Foreskin melanocyte (primary cell): ENCODE measurements at places on chromosomes 2 and 18.

- DNase-seq, result no peak
Observed at GRCh38 chr18:58847383-58848071, 17.1 kb upstream of the ZNF532 start.

DNA sequence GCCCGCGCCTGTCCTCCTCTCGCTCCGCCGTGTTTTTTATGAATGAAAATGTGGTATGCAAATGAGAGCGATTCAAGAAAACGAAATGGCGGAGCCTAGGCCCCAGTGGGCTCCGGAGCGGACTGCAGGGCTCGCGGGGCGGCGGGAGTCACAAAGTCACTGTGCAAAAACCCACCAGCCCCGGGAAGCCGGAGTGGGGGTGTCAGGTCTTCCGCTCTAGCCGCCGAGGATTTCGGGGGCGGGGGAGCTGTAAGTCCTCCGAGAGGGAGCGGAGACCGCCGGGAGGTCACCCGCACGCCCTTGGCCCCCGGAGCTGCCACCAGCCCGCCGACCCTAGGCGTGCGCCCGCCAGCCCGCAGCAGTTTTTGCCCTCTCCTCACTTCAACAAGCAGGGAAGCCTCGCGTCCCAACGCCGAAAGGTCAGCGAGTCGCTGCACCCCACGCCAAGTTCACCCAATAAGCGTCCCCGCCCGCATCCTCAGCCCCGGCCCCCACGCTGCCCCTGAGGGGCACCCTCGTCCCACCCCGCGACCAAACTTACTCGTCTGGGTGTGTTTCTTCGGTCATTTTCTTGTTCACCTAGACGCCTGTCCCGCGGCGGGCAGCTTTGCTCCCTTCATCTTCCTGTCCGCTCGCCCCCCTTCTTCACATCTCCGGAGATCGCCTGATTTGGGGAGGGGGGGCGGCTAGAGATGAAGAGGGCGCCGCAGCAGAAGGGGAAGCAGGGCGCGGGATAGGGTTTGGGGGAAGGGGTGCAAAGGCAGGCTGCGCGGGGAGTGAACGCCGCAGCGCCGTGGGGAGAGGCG is 775 bp downstream of the SPRED2 start:
- peak; percentile 27 for DNase-seq

DNA sequence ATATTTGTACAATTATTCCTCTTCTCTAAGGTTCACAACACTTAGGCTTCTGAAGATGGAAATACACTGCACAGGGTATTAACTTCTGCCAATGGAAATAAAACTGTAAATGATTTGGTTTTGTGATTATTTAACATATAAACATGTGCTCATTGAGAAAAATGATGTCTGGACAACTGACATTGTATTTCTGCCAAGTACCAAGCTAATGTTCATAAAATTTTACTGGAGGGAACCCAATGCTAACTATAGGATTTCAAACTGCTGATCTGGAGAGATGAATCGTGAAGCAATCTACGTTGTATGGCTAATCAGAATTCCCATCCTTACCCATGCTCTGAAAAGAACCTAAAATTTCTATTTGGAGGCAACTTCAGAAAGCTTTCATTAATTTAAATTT is 279.7 kb downstream of the NRXN1 start:
- DNase-seq, result no peak

DNA sequence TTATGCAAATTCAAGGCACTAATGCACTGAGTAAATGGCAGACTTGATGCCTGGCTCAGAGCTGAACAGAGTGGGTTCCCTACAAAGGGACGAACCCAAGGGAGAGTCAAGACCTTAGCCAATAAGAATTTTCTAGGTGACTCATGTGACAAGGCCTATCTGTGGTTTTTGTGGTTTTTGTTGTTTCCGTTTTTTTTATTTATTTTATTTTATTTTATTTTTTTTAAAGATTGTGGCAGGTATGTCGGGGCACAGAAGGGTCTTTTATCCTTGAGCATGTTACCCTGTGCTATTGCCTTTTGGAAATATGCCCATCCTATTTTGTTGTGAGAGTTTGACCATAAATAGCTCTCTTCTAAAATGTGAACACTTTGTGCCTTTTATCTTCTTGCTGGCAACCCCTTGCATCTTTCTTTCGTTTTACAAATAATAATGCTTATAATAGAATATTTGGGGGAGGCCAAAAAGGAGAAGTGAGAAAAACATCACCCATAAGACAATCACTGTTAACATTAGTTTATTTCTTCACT is 113.4 kb upstream of the AQP4 start:
- no peak for DNase-seq

- no peak for DNase-seq
Observed at GRCh38 chr2:239898292-239898925, 126.7 kb downstream of the NDUFA10 start.

- no peak for DNase-seq
Observed at GRCh38 chr2:142040556-142040955, 90.3 kb downstream of the LRP1B start.

DNA sequence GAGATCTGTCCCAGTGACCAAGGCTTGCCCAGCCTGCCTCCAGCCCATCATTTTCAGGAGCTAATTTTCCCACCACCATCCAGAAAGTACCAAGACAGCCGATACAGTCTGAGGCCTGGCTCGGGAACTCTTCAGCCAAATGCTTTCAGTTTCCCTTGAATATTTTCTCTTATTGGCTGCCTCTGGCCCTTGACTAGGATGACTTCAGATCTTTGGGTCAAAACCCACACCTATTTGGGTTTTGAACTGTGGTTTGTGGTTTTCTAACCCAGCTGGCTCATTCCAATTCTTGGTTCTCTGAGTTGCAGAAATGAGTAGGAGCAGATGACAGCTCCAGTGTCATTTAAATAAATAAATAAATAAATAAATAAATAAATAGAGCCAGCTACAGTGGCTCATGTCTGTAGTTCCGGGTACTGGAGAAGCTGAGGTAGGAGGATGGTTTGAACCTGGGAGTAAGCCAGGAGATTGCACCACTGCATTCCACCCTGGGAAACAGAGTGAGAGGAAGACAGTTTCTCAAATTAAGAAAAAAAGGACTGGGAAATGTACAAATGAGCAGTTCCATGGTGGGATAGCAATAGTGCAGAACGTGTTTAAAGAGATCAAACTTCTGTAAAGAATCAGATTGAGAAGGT is 465.0 kb upstream of the SOX11 start:
- DNase-seq, result no peak

- no peak for DNase-seq
Observed at GRCh38 chr18:79508565-79509535, 113.1 kb downstream of the NFATC1 start.

DNA sequence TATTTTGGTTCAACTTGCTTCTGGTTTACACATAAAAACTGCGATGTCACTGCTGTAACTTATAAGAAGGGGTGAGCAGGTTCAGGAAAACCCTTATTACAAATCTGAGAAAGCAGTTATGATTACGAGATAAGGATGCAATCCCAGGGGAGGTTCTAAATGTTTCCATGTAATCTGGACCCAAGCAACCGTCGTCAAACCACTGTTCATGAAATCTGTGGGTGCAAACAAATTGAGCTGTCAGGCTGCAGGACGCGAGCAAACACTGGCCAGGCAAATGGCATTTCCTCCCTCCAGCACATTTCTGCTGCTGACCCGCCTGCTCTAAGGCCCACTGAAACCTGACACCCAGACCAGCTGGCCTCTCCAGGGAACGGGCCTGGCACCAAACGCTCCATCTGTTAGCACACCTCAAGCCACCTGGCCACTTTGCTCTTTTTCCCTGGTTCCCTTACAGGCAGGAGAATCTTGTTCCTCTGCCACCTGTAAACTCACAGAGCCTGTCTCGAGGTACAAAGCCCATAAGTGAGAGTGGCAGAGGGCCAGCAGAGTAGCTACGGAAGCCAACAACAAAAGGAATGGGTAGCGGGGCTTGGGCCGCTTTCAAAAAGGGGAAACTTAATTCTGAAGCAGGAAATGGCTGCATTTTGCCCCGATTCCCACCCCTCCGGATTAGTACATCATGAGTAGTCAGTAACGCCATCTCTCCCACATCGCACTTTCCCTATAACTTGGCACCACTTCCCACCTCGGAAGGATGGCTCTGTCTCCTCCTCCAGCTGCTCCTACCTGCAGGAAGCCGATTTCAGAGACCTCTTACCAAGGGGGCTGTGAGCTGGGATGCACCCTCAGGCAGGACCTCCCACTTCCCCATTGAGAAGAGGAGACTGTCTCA is 26.5 kb downstream of the CRACDL start:
- no peak for DNase-seq

- no peak for DNase-seq
Observed at GRCh38 chr2:33142810-33143209, 196.1 kb downstream of the LTBP1 start.

GRCh38 chr2:205902041-205902899 is 183.7 kb downstream of the INO80D start:
- DNase-seq, result peak; percentile 18

DNA sequence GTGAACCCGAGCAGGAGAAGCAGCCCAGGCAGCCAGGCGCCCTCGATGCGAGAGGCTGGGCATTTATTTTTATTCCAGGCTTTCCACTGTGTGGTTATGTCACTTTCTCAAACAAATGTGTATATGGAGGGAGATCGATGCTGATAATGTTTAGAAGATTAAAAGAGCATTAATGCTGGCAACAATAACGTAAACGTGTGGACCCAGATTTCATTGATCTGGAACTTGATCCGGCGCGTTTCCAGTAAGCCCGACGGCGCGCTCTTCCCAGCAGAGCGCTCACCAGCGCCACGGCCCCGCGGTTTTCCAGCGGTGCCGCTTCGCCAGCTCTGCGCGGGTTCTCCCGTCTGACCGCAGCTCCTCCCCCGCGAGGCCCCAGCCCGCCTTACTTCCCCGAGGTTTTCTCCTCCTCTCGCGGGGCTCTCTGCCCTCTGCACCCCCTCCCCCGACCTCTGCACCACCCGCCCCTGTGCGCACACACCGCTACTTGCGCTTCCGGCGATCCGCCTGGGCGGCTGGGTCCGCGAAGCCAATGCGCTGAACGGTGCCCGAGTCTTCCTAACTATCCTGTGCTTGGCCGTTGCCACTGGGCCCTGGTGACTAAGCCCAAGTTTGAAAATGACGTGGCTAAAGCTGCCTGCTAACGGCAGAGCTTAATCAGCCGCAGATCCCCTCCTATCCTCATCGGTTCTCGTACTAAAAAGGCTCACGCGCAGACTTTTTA is 6.1 kb downstream of the ONECUT2 start:
- no peak for DNase-seq

GRCh38 chr2:189363559-189363958 is 77.7 kb upstream of the WDR75 start:
- DNase-seq, result peak; percentile 54

DNA sequence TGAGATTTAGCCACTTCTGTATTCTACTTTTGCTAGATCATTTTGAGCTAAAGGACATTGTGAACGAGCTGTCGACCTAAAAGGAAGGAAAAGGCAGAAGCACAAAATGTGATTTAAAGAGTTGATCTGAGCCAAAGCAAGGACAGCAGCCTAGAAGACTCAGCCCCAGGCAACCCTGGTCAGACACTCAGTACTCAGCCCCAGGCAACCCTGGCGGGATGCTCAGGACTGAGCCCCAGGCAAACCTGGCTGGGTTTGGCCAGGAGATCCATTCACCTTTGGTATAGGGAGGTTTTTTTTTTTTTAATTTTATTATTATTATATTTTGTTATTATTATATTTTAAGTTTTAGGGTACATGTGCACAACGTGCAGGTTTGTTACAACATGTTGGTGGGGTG is 34.3 kb upstream of the PXDN start:
- DNase-seq, result no peak

DNA sequence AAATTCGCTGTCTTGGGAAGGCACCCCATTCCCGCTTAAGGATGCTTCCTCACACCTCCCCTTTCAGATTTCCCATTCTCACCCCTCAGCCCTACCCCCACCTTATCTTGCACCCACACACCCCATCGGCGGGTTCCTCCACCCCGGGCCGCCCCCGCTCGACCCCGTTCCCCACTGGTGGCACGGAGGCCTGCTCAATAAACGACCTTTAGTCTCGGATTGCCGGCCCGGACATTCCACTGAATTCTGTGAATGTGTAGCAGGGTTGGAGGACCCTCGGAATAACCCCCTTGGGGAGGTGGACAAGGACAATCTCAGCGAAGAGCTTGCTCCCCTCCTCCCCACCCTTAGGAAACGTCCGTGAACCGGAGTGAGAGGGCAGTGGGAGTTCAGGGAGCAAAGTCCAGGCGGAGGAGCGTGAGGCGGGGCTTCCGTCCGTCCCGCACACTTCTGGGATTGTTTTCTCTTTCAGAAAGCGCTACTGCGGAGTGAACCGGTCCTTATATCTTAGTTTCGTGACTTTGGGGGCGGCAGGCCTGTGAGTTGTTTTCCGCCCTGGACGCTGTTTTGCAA is 2.8 kb upstream of the LBX2 start:
- no peak for DNase-seq

DNA sequence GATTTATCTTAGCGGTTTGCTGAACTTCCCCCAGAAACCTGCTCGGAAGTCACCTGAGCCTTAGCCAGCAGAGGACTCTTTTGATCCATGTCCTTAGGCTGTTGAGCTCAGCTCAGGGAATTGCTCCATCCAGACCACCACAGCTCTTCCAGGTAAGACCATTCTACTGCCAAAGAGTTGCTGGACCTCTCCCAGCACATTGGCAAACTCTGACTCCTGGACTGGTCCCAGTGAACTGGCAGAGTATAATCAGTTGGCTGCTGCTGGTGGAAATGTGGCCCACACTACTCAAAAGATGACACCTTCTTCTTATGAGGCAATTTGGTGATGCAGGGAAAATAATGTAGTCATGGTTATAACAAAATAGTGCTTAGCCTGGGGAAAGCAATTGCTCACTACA is 308.8 kb upstream of the FIGN start:
- DNase-seq, result no peak

GRCh38 chr2:98469862-98470544 is 25.3 kb downstream of the INPP4A start:
- no peak for DNase-seq

DNA sequence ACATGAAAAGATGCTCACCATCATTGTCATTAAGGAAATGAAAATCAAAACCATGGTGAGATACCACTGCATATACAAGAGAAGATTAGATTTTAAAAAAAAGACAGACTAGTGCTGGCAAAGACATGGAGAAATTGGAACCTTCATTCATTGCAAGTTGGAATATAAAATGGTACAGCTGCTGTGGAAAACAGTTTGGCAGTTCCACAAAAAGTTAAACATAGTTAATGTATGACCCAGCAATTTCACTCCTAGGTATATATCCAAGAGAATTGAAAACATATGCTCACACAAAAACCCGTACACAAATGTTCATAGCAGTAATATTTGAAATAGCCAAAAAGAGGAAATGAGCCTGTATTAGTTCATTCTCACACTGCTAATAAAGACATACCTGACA is 33.7 kb upstream of the MBOAT2 start:
- DNase-seq, result no peak

DNA sequence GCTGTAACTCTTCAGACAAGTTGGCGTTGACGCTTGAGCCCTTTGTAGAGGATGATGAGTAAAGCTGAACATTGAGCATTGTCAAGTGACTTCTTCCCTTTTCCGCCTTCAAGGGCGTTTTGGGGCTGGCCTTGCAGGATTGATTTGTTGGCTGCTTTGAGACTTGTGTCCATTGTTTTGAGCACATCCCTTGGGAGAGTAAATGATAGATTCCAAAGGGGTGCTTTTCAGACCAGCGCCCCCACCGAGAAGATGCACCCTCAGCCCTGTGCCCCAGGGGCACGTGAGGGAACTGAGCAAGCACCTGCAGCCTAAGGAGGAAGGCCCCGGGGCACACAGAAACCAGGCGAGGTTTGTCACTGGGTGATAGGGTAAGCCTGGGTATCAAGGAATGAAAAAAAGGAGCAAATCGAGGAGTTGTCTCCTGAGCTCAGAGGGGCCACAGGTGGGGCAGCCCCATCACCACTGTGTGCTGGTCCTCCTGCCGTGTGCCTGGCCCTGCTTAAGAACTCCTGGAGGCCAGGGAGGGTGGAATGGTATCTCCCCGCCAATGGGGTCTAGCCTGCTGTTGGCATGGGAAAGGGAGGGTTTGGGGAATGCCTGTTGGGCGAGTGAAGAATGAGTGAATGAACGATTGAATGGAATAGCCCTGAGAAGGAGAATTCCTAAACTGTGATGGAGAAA is 64.0 kb downstream of the RAB31 start:
- DNase-seq, result no peak
